ENCODE measurements at places on chromosomes 5 and 9.
A peak's percentile ranks its signal among the peaks of the same experiment; 100 is the strongest.

DNA sequence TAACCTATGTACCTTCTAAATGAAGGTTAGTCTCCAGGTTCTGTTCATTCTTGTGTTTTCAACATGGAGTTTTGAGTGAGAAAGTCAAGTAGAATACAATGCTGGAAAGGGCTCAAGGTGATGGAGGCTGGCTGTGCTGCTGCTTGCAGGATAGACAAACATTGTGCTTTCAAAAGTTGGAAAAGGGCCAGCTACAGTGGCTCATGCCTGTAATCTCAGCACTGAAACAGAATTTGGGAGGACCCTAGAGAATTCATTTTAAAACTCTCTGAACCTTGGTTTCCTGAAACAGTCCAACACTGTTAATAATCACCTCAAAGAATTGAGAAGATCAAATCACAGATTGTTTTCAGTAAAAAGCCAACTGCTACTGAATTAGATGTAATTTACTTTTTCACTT is 15.4 kb upstream of the IARS1 start:
- no peak for DNase-seq

DNA sequence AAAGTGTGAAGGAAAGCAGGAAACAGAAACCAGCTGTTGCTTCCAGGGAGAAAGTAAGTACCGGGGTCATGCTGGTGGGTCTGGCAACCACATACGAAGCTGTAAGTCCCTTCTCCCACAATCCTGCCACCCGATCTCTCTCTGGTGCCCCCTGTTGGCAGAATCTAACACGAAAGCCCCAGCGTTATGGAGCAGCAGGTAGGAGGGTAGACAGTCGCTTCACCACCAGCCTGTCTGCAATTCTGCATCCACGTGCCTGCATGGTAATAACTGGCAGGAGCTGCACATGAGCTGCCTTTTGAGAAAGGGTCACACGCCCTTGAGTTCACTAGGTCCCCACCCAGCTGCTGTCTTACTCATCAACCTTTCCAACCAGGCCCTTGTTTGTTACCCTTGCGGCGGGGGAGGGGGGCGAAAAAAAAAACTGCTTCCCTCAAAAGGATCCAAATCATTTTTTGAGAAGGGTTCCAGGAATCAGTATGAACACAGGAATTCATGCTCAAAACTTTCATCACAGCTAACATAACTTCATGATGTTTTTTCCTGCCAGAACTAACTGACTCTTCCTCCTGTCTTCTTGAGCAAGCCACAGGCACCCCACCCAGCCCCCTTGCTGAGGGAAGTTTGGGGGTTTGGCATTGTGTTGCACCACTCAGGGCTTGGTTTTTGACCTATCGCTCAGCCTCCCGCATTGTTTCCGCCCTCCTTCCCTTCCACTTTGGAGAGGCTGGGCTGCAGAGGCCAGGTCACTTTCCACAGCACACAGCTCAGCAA is 19.6 kb upstream of the TMEM252 start:
- peak; percentile 14 for DNase-seq

DNA sequence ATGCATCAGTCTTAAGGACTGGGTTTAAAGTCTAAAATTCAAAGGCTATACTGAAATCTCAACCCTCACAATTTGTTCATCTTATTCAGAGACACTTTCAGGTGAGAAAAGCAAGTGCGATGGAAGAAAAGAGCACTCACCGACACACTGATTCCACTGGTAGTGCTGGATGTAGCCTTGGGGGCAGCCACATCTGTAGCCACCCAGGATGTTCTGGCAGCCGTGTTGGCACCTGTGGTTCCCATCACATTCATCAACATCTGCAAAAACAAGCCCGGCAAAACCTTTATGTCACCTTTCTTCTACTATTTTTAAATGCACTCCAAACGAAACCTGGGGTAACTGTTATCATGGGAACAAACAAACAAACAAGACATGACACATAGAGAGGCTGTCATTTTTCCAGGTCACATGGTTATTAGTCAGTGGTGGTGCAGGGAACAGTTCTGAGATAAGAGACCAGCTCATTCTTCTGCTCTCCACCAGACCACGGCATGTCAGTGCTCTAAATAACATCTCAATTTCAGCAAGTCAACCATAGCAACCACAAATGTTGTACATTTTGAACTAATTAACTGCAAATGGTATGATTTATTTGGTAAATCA is 188.4 kb downstream of the SLC12A2 start:
- no peak for DNase-seq

GRCh38 chr9:1042466-1042865 is 7.7 kb upstream of the DMRT2 start:
- no peak for DNase-seq

- no peak for DNase-seq
These were observed 106.2 kb downstream of the ENTREP1 start for GRCh38 chr9:69431203-69431602.

GRCh38 chr9:113026200-113026599 is 14.2 kb upstream of the ZNF883 start:
- DNase-seq, result no peak

DNA sequence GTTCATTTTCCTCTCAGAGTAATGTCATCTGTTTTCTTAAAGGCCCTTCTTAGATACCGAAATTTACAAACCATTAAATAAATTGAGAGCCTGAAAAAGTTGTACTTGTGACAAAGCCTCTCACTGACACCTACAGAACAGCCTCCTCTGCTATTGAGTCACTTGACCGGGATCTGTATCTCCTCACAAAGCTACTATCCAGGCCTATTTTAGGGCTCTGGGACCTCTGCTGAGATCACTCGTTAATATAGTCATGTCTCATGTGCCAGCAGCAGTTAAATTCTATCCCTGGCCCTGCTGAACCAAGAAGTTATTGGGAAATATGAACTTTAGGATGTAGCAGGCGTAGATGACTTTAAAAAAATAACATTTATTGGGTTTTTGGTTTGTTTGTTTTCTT is 31.1 kb downstream of the FBXO38 start:
- no peak for DNase-seq

GRCh38 chr5:165565911-165566310 is 2060.5 kb downstream of the MAT2B start:
- DNase-seq, result no peak

- DNase-seq, result no peak
These were observed 18.5 kb upstream of the ZDHHC12 start for GRCh38 chr9:128742401-128742800.

DNA sequence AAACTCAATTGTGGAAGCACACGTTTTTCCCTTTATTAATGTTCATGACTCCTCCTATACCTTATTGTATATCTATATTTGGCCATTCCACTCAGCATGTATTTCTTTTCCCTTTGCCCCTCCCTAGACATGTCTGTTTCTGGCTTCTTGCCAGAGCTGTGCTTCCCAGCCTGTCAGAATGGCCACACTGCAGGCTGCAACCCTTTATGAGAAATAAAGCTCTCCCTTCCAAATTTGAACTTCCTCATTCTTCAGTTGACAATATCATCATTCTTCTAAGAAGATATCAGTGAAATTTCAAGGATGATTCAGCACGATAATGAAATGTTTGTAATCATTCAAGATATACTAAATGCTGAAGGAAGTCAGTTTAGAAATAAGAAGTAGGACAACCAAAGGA is 107.6 kb upstream of the PRSS3 start:
- DNase-seq, result no peak

- no peak for DNase-seq
These were observed 624 bp downstream of the FBXW11 start for GRCh38 chr5:172005708-172006320.

GRCh38 chr9:125632321-125633115 is 74.5 kb downstream of the MAPKAP1 start:
- peak; percentile 30 for DNase-seq

- no peak for DNase-seq
These were observed 650.8 kb downstream of the IRX1 start for GRCh38 chr5:4246447-4246846.

DNA sequence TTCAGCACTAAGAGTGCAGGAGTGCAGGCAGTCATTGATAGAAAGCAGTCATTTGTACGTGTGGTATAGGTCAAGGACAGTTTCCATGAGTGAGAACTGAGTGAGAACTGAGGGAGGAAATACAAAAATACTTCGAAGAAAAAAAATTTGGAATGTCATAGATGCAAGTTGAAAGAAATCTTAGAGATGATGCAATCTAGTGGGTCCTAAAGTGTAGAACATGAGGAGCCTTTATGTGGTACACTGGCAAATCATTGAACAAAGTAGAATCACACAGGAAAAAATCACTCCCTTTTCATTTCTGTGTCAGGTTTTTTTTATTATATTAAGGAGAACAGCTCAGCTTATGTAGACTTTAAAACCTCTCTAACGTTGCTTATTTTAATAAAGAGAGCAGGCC is 26.4 kb upstream of the SLC1A1 start:
- no peak for DNase-seq

DNA sequence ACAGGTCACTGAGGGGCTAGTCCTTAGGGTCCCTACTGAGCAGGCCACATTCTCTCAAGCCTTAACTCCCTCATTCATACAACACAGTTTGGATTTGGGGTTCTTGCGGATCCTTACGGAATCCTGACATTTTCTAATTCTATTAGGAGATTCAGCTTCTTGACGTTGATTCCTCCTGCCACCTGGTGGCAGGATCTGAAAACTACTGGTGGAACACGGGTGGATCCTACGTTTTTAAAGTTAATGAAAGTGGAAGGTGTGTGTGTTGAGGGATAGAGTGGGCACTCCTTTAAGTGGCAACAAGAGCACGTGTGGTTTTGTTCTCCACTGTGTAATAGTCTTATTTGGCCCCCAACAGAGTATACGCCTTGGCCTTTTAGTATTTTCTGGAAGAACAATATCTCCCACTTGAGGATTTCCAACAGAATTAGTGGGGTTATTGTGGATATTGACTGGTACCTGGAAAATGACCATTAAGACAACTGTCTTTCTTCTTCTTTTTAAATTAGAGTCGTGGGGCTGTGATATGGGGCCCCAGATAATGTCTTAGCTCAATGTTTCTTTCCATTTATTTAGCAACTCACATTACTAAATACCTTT is 25.2 kb downstream of the SLC28A3 start:
- peak; percentile 18 for DNase-seq

- DNase-seq, result no peak
These were observed 216.7 kb downstream of the MLLT3 start for GRCh38 chr9:20405616-20406015.

GRCh38 chr5:150303660-150304386 is 1.1 kb upstream of the ARSI start:
- DNase-seq, result no peak

GRCh38 chr5:163504079-163504931 is 1.1 kb upstream of the MAT2B start:
- no peak for DNase-seq

GRCh38 chr9:5113994-5114748 is 71.3 kb downstream of the INSL6 start:
- no peak for DNase-seq

GRCh38 chr5:123093111-123093600 is 4.1 kb downstream of the PRDM6 start:
- no peak for DNase-seq

DNA sequence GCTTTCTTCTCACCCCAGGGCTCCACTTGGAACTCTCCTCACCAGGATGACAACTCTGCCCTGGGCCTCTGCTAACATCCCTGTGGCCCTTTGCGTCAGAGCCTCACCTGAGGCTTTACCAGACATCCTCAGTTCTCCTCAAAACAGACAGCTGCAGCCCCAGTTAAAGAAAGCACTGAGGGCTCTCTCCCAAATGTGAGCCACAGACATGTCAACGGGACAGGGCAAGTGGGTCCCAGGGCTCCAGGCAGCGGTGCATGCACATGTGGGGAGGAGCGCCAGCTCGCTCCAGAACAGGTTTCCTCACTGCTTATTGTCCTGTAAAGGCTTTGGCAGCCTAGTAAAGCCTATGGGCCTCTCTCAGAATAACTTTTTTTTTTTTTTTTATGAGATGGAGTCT is 37.3 kb downstream of the IPPK start:
- no peak for DNase-seq

- DNase-seq, result no peak
These were observed 58.6 kb upstream of the LMNB1 start for GRCh38 chr5:126718236-126718868.

- no peak for DNase-seq
These were observed 288.9 kb upstream of the DMAC1 start for GRCh38 chr9:8088477-8088876.

DNA sequence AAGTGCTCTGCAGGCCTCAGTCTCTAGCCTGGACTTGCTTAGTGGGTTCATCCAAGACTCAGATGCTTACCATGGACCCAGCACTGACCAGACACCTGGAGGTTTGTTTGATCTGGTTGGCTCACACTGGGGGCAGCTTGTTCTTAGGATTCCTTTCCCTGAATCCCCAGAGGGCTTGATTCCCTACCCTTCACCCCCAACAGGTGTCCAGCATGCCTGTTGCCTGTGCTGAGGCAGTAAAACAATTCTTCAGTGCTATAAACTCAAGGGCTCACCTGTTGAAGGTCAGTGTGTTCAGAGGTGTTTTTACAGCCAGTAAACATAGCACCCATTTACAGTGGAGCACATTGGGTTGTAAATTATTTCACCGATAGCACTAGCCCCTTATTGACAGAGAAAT is 123.8 kb upstream of the KLF4 start:
- no peak for DNase-seq

DNA sequence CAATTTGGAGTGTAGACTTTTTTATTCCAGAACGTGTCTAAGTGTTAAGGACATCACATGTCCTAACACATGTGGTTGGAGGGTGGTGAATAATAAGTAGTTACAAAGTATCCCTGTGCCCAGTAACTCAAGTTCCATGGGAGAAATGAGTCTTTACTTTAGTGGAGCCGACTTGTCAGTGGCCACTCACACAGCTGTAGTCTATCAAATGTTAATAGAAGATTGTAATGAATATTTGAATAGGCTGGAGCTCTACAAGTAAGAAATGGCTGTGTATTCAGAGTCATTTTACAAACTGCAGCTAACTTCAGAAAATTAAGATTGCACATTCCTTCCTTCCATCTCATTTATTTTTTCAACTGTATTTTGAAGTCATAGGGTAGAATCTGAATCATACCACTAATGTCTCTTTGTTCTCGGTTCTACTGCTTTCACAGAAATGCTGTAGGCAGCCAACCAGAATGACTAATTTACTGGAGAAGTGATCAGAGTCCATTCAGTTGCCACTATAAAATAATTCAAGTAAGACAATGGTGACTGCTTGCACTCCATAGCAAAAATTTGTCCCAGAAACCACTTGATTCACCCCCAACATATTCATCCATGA is 394.8 kb downstream of the NR2F1-AS1 start:
- DNase-seq, result no peak

- DNase-seq, result no peak
These were observed 590.2 kb upstream of the MEF2C start for GRCh38 chr5:89473196-89473595.

- no peak for DNase-seq
These were observed 496.0 kb upstream of the CLINT1 start for GRCh38 chr5:158354958-158355357.
